ENCODE measurements at places on chromosomes 4 and X.

GRCh38 chr4:129738175-129738574 is 642.2 kb downstream of the C4orf33 start:
- no peak for DNase-seq

GRCh38 chr4:122889726-122890125 is 32.7 kb downstream of the NUDT6 start:
- DNase-seq, result no peak

DNA sequence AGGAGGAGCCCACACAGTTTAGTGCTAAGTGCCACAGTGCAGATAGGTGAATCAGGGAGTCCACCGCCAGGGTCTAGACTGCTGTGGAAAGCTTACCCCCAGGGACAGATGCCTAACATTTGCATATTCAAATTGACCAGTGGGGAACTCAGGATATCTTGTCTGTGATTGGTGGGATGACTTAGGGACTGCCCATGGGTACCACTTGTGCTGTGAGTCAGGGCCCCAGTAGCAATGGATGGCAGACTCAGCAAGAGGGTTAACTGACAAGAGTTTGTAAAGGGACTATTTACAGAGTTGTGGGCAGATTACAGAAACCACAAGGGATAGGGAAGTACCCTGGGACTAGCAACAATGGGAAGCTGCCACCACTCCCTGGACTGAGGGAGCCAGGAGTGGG is 282.1 kb downstream of the BCOR start:
- no peak for DNase-seq

DNA sequence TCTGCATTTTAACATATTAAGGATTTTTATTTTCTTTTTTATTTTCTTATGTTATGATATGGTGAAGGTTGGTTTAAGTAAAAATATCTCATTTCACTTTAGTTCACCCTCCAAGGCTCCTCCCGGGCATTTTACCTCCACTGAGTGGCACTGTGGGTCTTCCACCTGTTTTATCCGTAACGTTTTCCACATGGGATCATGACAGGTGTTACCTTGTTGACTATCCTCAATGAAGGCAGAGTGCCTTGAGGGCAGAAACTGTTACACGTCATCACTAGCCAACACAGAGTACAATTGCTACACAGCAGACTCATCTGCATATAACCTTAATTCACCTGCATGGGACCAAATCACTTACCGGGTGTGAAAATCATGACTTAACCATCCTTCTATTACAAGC is 105.8 kb downstream of the GEMIN8 start:
- DNase-seq, result peak; percentile 38

DNA sequence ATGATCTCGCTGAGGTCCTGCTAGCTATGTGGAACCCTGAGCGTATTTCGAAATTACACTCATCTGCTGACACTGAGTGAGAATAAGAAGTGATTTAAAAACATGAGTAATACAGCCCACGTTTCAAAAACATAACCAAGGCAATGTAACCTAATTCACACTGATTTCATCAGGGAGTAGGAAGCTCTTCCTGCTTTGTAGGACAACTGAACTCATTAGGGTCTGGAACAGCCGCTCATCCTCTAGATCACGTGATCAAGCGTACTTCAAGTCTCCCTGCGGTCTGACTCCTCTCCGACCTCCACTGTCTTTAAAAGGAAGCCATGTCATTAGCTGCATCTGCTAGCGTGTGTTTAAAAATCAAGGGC is 138.0 kb downstream of the NSUN7 start:
- DNase-seq, result no peak

- DNase-seq, result no peak
Observed at GRCh38 chr4:29717287-29718057, 1002.7 kb upstream of the PCDH7 start.

DNA sequence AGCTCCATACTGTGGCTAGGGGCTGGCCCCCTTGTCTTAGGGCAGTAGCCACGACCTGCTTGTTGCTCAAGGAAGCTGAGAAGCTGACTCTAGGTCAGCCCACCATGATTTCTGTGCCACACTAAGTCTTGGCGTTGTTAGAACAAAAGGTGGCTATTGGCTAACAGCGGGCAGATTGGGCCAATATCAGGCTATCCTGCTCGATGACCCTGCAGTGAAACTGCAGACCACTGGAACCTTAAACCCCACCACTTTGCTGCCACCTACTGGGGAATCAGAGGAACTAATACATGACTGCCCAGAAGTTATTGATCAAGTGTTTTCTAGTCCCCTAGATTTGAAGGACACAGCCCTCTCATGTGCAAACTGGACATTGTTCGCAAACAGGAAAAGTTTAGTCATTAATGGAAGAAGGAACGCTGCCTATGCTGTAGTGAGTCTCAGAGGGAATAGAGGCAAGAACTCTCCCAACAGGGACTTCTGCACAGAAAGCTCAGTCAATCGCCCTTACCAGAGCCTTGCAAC is 17.0 kb upstream of the PAPSS1 start:
- DNase-seq, result no peak

DNA sequence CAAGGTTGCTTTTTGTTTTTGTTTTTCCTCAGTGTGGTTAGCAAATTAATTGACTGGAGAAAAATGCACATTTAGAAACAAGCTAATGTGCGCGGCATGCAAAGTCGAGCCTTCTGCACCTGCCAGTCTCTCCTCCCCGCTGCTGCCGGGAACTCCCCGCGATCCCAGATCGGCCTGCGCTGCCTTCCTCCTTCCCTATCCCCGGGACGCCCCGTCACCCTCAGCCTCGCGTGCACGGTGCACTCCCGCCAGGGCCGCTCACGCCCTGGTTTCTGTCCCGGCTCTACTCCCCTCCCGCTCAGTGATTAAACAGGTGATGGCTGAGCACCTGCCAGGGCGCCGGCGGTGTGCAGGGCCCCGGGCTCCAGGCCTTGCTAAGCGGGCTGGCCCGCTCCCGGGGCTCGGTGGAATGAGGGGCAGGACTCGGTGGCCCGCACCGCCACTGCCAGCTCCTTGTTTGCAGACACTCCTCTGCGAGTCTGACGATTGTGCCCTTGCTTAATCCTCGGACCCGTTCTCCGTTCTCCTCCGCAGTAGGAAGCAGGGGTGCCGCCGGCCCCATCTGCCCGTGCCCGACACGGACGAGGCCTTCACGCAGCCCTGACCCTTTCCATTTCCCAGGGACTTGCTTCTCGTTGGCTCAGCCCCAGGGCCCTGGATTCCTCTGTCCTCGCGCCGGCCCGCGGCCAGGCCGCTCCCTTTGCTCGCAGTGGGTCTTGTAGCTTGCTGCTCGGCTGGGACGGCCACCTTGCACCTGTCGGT is 143.4 kb downstream of the TRIML1 start:
- no peak for DNase-seq

DNA sequence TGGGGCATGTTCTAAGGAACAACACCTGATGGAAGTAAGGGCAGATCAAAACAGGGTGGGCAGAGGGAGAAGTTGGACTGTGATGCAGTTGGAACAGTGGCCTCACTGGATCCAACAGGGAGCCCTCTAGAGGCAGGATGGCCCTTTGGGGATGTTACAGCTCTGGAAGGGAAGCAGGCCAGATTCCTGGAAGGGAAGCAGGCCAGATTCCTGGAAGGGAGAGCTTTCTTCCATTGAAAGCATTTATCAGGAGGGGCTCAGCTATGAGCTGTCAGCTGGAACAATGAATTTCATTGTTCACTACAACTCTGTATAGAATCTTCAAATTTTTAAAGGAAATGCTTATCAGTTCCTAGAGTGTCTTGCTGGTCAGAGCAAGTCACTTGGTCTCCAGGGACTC is 17.7 kb downstream of the IL15 start:
- no peak for DNase-seq

- DNase-seq, result peak; percentile 22
Observed at GRCh38 chr4:7518871-7519637, 84.3 kb upstream of the PSAPL1 start.
